ENCODE measurements at places on chromosomes 3 and 15.

- no peak for DNase-seq
- H3K4me1 ChIP-seq, result peaks cover 2% of the 10 kb centered on the region
- no peaks in the 10 kb centered on the region for H3K36me3 ChIP-seq
- H3K27ac ChIP-seq, result no peak overlapping the region
- no peaks in the 10 kb centered on the region for H3K27me3 ChIP-seq
These were observed 184.1 kb downstream of the ADAMTSL3 start for GRCh38 chr15:83837945-83838571.

DNA sequence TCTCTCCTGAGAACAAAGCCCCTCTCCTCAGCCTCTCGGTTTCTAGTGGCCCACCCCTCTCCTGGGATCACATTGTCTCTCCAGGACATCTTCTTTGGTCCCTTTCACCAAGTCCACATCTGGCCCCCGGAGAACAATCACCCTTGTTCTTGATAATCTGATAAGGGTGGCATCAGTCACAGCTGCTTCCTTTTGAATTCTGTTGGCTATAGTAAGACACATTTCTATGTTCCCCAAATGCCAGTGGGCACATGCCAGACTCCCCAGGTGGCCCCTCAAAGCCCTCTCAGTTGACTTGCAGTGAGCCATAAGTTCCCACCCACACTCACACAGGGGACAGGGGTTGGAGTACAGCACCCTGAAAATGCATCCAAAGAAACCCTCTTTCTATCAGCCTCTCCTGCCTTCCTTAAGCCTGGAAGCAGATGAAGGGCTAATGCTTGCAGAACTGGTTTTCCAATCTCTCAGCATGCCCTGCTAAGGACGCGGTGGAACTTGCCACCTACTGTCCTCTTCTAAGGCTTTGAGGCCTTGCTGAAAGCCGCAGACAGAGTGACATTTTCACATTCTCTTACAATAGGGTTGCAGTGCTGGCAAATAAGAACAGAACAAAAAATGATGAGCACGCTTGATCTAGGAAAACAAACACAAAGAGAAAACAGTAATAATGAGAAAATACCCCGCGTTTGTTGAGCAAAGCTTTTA, 101.3 kb upstream of the SLCO3A1 start:
- no peaks in the 10 kb centered on the region for H3K27me3 ChIP-seq
- DNase-seq, result no peak
- no peak overlapping the region for H3K27ac ChIP-seq
- H3K4me1 ChIP-seq, result no peaks in the 10 kb centered on the region
- H3K36me3 ChIP-seq, result no peaks in the 10 kb centered on the region

DNA sequence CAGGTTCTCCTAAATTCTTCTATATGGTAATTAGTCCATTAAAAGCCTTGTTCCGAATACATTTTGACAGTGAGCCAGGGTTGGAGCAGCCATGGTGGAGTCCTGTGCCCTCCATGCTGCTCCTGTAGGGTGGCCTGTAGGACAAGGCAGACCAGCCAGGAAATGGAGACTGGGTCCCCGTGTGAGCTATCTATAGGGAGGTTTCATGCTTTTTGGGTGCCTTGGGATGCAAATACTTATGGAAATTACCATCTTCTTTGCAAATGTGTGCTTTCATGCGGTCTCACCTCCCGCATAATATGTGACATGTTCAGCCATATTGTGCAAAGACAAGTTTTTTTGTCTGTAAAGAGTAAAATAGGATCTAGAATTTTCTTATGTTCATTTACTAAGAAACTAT, 58.0 kb upstream of the FURIN start:
- H3K27me3 ChIP-seq, result no peaks in the 10 kb centered on the region
- peaks cover 8% of the 10 kb centered on the region for H3K4me1 ChIP-seq
- no peaks in the 10 kb centered on the region for H3K36me3 ChIP-seq
- H3K4me3 ChIP-seq, result no peak overlapping the region
- DNase-seq, result no peak

- DNase-seq, result no peak
- no peaks in the 10 kb centered on the region for H3K4me1 ChIP-seq
- no peak overlapping the region for H3K27ac ChIP-seq
- H3K4me3 ChIP-seq, result no peak overlapping the region
- no peaks in the 10 kb centered on the region for H3K27me3 ChIP-seq
These were observed 63.2 kb upstream of the MAGI1 start for GRCh38 chr3:66101901-66102300.

DNA sequence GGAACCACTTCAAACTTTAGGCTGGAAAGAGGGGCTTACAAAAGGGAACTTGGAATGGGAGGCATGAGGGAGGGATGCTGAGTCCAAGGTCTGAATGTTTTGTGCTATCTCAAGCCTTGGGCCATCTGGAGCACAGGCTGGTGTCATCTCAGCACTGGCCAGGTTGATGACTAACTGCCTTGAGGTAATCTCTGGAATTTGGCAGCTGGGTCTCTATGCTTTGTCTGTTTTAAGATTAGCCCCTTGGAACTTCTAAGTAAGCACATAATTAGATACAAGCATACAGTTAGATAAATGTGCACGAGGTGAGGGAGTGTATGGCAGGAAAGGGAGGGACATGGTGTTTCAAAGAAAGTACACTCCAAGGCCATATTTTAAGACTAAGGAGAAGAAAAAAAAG, 252.4 kb upstream of the CCDC54 start:
- no peaks in the 10 kb centered on the region for H3K27me3 ChIP-seq
- no peak for DNase-seq
- no peak overlapping the region for H3K4me3 ChIP-seq
- H3K27ac ChIP-seq, result no peak overlapping the region
- H3K4me1 ChIP-seq, result no peaks in the 10 kb centered on the region
- H3K36me3 ChIP-seq, result no peaks in the 10 kb centered on the region

GRCh38 chr3:60542995-60543394, 708.3 kb downstream of the FHIT start:
- H3K4me1 ChIP-seq, result no peaks in the 10 kb centered on the region

GRCh38 chr3:65953881-65954733, 84.6 kb downstream of the MAGI1 start:
- no peaks in the 10 kb centered on the region for H3K36me3 ChIP-seq
- DNase-seq, result peak; percentile 72
- no peak overlapping the region for H3K4me3 ChIP-seq
- H3K27ac ChIP-seq, result peak overlapping the region; percentile 85

GRCh38 chr3:72489901-72490300, 358.3 kb downstream of the SHQ1 start:
- DNase-seq, result no peak
- H3K4me1 ChIP-seq, result peaks cover 7% of the 10 kb centered on the region
- H3K27me3 ChIP-seq, result no peaks in the 10 kb centered on the region
- H3K27ac ChIP-seq, result no peak overlapping the region

GRCh38 chr3:85571835-85572234, 613.0 kb downstream of the CADM2 start:
- no peak for DNase-seq
- no peaks in the 10 kb centered on the region for H3K36me3 ChIP-seq
- no peak overlapping the region for H3K27ac ChIP-seq
- H3K4me1 ChIP-seq, result no peaks in the 10 kb centered on the region

DNA sequence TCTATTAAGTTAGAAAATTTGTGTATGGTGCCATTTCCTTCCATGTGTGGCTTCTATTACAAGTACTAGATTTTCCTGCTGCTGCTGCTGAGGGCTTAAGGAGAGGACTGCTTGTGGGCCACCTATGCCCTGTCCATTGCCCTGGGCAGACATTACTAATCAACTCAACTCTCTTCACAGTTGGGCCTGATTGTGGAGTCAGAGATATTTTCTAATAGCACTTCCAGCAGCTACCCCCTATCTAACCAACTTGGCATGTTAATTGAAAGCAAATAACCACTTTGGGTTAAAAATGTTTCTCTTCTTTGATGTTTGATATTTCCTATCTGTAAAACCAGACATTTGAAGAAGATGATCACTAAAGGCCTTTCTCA, 242.0 kb downstream of the EDEM1 start:
- H3K4me1 ChIP-seq, result no peaks in the 10 kb centered on the region
- no peak overlapping the region for H3K4me3 ChIP-seq
- DNase-seq, result no peak
- no peaks in the 10 kb centered on the region for H3K27me3 ChIP-seq
- H3K27ac ChIP-seq, result no peak overlapping the region

DNA sequence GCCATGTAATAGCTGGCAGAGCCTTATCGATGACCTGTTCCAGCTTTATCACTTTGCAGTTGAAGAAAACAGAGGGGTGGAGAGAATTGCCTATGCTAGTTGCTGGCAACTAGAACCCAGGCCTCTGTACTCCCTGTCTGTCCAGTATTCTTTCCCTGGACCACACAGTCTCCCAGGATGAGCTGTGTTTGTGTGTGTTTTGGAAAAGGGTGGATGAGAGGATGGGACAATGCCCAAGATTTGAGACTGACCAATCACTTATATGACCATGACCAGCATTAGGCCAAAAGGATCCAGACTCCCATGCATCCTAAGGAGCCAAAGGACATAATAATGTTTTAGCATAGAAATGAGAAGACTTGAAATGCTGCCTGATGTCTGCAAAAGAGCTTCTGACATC, 102.6 kb downstream of the CD200R1L start:
- no peaks in the 10 kb centered on the region for H3K36me3 ChIP-seq
- DNase-seq, result no peak
- H3K27ac ChIP-seq, result no peak overlapping the region
- H3K27me3 ChIP-seq, result no peaks in the 10 kb centered on the region

DNA sequence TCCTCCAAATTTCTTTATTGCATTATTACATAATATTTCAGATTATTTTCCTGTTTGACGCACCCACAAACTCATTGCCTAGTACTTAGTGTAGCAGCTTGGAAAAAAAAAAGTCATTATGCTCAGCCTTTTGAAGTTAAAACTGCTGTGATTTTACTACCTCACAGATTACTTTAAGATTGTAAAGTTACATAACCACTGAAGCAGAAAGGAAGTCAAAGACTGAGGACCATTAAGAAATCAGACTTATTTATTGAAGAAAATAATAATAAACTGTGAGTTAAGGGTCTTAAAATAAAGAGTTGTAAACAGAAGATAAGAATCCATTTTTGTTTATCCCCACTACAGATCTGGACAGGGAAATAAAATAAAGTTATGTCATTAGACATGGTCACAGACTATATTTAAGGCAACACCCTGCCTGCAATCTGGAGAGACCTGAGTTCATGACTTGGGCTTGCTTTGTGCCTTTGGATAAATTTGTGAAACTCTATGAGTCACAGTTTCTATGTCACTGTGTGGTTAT, 212.1 kb upstream of the ROBO2 start:
- H3K27me3 ChIP-seq, result no peaks in the 10 kb centered on the region
- no peaks in the 10 kb centered on the region for H3K36me3 ChIP-seq

GRCh38 chr15:68463996-68464395, 32.0 kb upstream of the ITGA11 start:
- DNase-seq, result no peak
- no peaks in the 10 kb centered on the region for H3K36me3 ChIP-seq
- H3K4me1 ChIP-seq, result no peaks in the 10 kb centered on the region
- no peak overlapping the region for H3K4me3 ChIP-seq

GRCh38 chr15:29676961-29677402, 145.3 kb downstream of the TJP1 start:
- no peak overlapping the region for H3K27ac ChIP-seq
- peaks cover 15% of the 10 kb centered on the region for H3K27me3 ChIP-seq
- no peaks in the 10 kb centered on the region for H3K36me3 ChIP-seq

DNA sequence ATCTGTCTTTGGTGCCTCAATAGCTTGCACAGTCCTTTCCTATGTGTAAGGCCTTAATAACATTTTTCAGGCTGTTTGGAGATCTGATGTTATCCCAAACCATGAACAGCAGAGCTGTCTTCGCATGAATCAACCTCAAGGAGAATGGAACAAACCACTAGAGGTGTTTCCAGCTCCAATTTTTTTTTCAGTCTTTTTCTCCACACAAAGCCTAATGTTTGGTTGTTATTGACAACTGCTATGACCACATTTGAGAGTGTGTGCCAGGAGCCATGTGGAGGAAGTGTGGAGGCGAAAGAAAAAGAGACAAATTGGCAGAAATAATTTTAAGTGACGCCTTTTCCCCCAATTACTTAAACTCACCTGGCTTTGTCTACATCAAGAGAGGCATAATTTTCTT, 38.7 kb downstream of the RTP4 start:
- no peaks in the 10 kb centered on the region for H3K27me3 ChIP-seq
- no peak for DNase-seq
- no peaks in the 10 kb centered on the region for H3K36me3 ChIP-seq
- H3K27ac ChIP-seq, result no peak overlapping the region

GRCh38 chr3:149343951-149344350, 10.5 kb upstream of the TM4SF18 start:
- DNase-seq, result no peak
- no peaks in the 10 kb centered on the region for H3K27me3 ChIP-seq
- no peak overlapping the region for H3K4me3 ChIP-seq
- H3K4me1 ChIP-seq, result peaks cover 6% of the 10 kb centered on the region
- H3K36me3 ChIP-seq, result no peaks in the 10 kb centered on the region
- no peak overlapping the region for H3K27ac ChIP-seq

DNA sequence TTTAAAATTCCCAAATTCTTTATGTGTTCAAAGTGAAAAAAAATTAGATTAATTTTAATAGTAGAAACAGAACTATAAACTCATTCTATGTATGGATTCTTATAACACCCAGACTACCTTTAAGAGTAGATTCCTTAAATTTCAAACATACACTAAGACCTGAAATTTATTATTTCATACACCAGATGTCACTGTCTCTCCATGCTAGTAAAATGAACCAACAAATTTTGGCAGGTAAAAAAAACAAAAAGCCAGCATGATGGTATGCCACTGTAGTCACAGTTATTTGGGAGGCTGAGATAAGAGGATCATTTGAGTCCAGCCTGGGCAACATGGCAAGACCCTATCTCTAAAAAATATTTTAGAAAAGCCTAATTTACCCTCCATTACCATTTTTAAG, 461.3 kb upstream of the NAALADL2 start:
- DNase-seq, result no peak
- no peaks in the 10 kb centered on the region for H3K36me3 ChIP-seq
- H3K4me3 ChIP-seq, result no peak overlapping the region
- H3K27ac ChIP-seq, result no peak overlapping the region
- H3K27me3 ChIP-seq, result no peaks in the 10 kb centered on the region

DNA sequence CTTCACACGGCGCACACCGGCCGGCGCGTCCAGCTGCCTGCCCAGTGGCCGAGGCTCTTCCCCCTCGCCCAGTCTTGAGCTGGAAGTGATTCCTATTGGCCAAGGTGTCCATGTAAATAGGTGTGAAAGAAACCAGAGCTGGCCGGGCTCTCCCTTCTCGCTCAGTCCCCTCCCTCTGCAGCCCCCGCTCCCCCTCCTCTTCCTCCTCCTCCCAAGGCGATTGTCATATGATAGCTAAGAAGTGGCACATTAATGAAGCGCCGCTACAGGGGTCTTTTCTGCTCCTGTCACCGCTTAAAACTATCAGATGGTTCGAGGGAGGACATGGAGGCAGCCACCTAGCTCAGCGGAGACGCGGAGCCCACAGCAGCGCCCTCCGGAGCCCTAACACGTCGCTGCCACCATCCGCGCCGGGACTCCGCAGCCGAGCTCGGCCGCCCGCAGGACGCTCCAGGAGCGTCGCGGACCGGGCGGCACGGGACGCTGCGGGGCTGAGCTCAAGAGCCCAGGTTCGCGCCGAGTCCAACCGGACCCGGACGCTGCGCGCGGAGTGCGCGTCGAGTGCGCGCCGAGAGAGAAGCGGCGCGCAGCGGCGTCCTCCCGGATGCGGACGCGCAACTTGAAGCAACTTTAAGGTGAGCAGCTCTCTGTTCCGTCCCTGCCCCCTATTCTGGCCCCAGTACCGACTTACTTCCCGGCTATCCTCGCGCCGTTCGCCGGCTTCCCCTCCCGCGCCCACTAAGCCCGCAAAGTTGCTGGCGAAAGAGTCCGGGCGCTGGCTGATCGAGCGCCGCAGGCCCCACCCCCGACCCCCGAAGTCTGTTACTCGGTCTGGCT, at the start of gene FOXB1:
TSS of gene FOXB1 (plus strand) at position 303 of the 837 bp plus-strand sequence. CDS start 653 bp downstream, outside the sequence.
- peaks cover 100% of the 10 kb centered on the region for H3K27me3 ChIP-seq
- H3K27ac ChIP-seq, result no peak within 1 kb of the TSS
- DNase-seq, result no peak
- H3K4me3 ChIP-seq, result peak within 1 kb of the TSS; percentile 32
- H3K36me3 ChIP-seq, result no peaks in the 10 kb centered on the region
- H3K4me1 ChIP-seq, result peaks cover 30% of the 10 kb centered on the region
